Testis (tissue), 5 donors: ENCODE measurements at places on chromosomes 2 and 18.

DNA sequence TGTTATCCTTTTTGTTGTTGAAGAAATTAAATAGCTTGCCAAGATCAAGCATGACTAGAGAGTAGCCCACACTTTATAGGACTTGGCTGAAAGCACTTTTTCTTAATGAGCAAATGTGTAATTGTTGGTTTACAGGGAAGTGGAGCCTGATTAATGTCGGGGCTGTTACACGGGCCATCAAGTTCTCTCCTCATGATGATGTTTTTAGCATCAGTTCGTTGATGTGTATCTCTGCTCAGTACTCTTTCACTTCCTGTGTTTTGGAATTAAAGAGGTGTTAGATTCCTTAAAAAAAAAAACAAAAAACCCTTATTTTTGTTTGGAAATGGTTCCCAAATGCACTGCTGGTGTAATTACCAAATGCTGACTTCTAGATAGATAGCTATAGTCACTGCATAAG is 114.2 kb downstream of the PTPRM start:
- DNase-seq, result no peak

- no peak for DNase-seq
Observed at GRCh38 chr18:12409469-12409868, 1.7 kb downstream of the PRELID3A start.

- no peak for DNase-seq
Observed at GRCh38 chr2:42901076-42901640, 108.8 kb upstream of the HAAO start.

GRCh38 chr2:113211226-113212105 is 37.7 kb downstream of the PSD4 start:
- DNase-seq, result no peak

DNA sequence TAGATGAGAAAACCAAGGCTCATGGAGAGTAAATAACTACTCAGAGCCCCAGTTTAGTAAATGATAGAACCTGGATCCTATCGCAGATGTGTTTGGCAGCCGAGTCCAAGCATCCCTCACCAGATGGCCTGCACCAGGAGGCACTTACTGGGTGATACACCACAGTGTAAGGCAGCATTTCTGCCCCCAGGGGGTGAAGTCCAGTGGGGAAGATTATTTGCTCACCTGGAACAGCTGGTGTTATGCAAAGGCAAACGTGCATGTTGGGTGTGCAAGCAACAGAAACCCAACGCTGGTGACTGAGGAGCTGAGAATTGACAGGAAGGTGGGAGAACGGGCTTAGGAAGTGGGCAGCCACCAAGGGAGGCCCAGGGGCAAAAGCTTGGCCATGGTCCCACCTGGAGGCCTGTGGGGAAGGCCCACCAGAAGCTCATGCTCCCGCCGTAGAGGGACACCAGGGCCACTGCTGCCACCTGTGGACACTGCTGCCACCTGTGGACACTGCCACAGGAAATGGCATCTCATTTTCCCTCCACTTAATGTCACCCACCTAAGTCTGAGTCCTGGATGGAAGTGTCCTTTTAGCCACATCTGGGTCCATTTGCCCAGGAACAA is 100.6 kb downstream of the TFCP2L1 start:
- no peak for DNase-seq

GRCh38 chr2:141423124-141423523 is 707.7 kb downstream of the LRP1B start:
- DNase-seq, result no peak
